ENCODE measurements at places on chromosomes 1 and 21.

GRCh38 chr21:33860332-33860879 lies 55.2 kb downstream of the ATP5PO start:
- no peak for DNase-seq

DNA sequence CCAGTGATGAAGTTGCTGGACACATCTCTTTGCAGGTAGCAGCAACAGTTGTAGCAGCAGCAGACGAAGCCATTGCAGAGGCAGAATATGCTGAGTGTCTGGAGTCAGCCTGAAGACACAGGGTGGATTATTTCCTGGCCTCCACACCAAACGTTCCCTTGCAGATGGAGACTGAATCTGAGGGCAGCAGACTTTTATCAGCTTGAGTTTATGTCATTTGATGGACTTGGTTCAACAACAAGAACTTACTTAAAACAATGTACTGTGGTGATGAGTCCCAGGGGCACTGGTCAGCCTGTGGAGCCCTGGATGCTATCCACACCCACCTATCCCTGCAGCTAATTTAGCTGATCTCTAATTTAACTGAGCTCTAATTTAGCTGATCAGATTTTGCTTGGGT lies 17.1 kb upstream of the MPZL1 start:
- no peak for DNase-seq

- no peak for DNase-seq
Observed at GRCh38 chr21:46097336-46098293, at the start of gene COL6A2. TSS of gene COL6A2 (plus strand) at chr21:46098112.

- no peak for DNase-seq
Observed at GRCh38 chr1:29453502-29454240, 217.3 kb downstream of the PTPRU start.

DNA sequence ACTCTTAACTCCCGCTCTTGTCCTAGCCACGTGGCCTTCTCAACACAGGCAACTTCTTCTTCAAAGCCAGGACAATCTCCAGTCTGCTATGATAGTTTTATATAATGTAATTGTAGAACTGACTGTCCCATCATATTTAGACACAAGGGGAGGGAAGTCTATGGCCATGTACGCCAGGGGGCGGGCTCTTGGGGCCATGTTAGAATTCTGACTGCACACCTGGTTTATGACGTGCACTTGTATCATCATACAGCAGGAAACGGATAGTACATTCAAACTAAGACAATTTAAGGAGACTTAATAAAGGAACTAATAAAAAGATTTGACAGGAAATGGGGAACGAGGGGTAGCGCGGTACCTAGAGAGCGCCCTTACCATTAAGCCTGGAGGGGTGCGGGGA lies 21.5 kb downstream of the DMRTB1 start:
- no peak for DNase-seq

- DNase-seq = no peak
Observed at GRCh38 chr21:39720126-39720778, 24.7 kb upstream of the IGSF5 start.

DNA sequence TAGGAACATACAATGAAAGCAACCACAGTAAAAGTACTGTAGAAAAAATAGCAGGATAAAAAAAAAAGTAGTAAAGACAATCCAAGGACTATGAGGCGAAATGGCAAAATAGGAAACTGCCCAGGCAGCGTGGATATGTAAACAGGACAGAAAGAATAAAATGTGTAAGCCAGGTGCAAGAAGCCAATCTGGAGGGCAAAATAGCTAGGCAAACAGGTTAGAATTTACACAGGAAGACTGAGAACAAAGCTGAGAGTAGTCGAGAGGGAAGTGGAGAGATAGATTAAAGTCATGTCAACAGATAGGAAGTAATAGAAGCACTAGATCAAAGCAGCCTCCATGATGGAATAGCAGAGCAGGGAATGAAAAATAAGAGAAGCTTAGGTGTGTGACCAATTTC lies 124.2 kb upstream of the B3GALT2 start:
- DNase-seq = no peak

DNA sequence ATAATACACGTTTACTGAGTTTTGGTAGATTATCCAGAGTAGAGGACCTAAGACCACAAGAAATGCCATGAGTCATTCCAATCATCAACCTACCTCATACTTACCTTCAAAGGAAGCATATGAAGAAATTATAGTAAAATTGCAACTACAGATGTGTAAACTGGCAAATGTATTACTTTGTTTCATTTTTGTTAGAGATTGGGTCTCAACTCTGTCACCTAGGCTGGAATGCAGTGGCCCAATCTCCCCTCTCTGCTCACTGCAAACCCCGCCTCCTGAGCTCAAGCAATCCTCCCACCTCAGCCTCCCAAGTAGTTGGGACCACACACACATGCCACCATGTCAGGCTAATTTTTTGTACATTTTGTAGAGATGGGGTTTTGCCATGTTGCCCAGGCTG lies 5.2 kb downstream of the TMCO1 start:
- no peak for DNase-seq

DNA sequence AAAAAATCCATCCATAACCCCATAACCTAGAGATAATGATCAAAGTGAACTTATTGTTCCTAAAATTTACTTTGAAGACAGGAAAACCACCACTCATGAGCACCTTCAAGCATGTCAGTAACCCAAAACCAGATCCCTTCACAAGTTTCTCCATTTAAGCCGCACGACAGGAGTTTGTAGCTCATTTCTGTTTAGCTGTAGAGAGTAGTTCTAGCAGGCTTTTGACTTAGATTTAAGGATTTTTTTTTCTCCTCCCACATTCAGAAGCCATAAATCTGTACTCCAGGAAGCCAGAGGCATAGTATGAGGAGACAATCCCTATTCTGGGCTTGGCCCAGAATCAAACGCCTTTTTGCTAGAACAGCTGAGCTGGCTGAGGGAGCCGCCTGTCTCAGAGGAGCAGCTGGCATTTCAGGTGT lies 25.6 kb downstream of the TOMM20 start:
- no peak for DNase-seq
